ENCODE measurements at places on chromosomes 6 and 20. TPM values are rescaled to one million over a fixed set of nuclear protein-coding genes. Genes with fewer than 3 reads are reported as not detected.
A peak's percentile ranks its signal among the peaks of the same experiment; 100 is the strongest.

DNA sequence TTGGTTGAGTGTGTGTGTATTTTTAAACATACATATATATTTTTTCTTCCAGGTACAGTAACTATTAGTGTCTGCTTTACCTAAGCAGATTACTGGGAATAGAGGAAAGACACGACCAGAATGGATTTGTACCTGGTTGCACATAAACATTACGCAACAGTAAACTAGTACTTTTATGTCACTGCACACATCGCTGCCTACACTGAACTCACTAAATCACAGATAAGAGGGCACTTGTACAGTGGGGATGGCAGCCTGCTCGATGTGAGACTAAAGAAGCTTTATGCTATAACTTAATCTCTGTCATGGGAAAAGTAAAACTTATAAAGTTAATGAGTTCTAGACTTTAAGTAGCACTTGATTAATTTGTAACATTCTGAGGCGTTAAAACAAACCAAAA, 89.5 kb upstream of the SIM1 start:
- no peak for DNase-seq

DNA sequence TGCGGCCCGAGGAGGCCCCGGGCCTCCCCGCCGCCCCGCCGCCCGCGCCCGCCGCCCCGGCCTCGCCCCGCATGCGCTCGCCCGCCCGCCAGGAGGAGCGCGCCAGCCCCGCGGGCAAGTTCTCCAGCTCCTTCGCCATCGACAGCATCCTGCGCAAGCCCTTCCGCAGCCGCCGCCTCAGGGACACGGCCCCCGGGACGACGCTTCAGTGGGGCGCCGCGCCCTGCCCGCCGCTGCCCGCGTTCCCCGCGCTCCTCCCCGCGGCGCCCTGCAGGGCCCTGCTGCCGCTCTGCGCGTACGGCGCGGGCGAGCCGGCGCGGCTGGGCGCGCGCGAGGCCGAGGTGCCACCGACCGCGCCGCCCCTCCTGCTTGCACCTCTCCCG, 1.5 kb downstream of the FOXQ1 start:
- DNase-seq: no peak

DNA sequence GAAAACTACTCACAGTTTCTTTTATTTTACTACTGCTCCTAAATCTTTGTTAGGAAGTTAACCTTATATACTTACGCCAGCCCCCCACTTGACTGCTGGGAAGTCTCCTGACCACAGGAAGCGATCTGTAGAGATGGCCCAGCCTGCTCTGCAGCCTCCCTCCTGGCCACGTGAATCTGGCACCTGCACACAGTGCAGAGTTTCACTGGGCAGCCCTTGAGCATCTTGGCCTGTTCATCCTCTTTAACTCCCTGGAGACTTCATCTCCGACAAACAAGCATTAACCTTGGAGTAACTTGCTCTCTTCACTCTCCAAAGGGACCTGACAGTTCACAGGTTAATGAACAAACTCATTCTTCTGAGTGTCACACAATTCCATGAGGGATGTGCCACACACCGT, 294.1 kb downstream of the BTBD9 start:
- DNase-seq: no peak

- DNase-seq: peak; percentile 16
These were observed 251.8 kb upstream of the OPRM1 start for GRCh38 chr6:153787341-153787606.

NINL gene
- total RNA-seq: 32.2 TPM

TFAP2A gene
- total RNA-seq: 0.39 TPM

All from neural progenitor cell (in vitro differentiated cells).